ENCODE measurements at places on chromosomes 11 and 22. TPM values are rescaled to one million over a fixed set of nuclear protein-coding genes. Genes with fewer than 3 reads are reported as not detected.

GRCh38 chr11:35419184-35419829, at the start of gene SLC1A2:
SLC1A2 (minus strand) TSS chr11:35419558; CDS start chr11:35418966, 592 bp downstream.
- no peaks in the 10 kb centered on the region for H3K36me3 ChIP-seq
- peaks cover 59% of the 10 kb centered on the region for H3K27me3 ChIP-seq
- H3K4me3 ChIP-seq = no peak within 1 kb of the TSS
- H3K27ac ChIP-seq = no peak within 1 kb of the TSS
- peaks cover 14% of the 10 kb centered on the region for H3K4me1 ChIP-seq

- DNase-seq = no peak
- H3K4me3 ChIP-seq = no peak overlapping the region
- no peak overlapping the region for H3K27ac ChIP-seq
- peaks cover 3% of the 10 kb centered on the region for H3K27me3 ChIP-seq
Measured at GRCh38 chr11:57938351-57938750, 85.3 kb upstream of the OR9Q1 start.

DNA sequence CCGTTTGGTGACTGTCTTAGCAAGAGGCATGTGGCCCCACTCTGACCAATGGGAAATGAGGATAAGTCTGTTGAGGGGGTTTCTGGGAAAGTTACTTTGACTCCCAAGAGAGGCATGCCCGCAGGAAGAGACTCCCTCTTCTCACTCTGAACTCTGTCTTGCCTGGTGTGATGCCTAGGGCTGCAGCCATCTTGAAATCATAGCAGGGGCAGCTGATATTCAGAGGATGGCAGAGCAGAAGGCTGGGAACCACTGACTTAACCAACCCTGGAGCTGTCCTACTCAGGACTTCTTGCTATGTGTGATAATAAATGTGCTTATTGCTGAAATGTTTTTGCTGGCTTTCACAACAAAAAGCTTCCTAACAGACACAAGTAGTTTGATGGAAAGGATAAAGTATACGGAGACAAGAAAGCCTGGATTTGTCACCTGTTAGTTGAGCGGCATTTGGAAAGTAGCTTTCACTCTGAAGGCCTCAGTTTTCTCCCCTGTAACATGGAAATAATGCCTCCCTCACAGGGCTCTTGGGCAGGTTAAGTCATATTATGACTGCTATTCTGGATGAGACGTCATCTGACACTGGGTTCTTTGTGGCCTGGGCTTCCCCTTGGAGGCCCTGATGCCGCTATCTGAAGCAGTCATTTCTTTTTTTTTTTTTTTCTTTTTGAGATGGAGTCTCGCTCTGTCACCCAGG, 128.5 kb downstream of the CEP164 start:
- no peaks in the 10 kb centered on the region for H3K27me3 ChIP-seq
- H3K4me1 ChIP-seq = peaks cover 4% of the 10 kb centered on the region
- H3K4me3 ChIP-seq = no peak overlapping the region
- no peaks in the 10 kb centered on the region for H3K36me3 ChIP-seq
- DNase-seq = peak; percentile 30
- H3K27ac ChIP-seq = peak overlapping the region; percentile 60

GRCh38 chr22:20590477-20591294, 83.3 kb downstream of the MED15 start:
- H3K4me3 ChIP-seq = no peak overlapping the region
- no peaks in the 10 kb centered on the region for H3K4me1 ChIP-seq
- no peak overlapping the region for H3K27ac ChIP-seq
- H3K36me3 ChIP-seq = peaks cover 14% of the 10 kb centered on the region
- no peaks in the 10 kb centered on the region for H3K27me3 ChIP-seq

The PLEKHB1 gene
- 88.0 TPM for polyA plus RNA-seq

The MRGPRX3 gene
- not detected for polyA plus RNA-seq

The LRRN4CL gene
- polyA plus RNA-seq = not detected

The MISFA gene
- polyA plus RNA-seq = not detected

Measured in CD4-positive, CD25-positive, alpha-beta regulatory T cell (primary cell).